Activated CD4-positive, alpha-beta T cell treated with anti-CD3 and anti-CD28 coated beads for 4 hours (primary cell): ENCODE measurements at places on chromosomes 5 and 9.

DNA sequence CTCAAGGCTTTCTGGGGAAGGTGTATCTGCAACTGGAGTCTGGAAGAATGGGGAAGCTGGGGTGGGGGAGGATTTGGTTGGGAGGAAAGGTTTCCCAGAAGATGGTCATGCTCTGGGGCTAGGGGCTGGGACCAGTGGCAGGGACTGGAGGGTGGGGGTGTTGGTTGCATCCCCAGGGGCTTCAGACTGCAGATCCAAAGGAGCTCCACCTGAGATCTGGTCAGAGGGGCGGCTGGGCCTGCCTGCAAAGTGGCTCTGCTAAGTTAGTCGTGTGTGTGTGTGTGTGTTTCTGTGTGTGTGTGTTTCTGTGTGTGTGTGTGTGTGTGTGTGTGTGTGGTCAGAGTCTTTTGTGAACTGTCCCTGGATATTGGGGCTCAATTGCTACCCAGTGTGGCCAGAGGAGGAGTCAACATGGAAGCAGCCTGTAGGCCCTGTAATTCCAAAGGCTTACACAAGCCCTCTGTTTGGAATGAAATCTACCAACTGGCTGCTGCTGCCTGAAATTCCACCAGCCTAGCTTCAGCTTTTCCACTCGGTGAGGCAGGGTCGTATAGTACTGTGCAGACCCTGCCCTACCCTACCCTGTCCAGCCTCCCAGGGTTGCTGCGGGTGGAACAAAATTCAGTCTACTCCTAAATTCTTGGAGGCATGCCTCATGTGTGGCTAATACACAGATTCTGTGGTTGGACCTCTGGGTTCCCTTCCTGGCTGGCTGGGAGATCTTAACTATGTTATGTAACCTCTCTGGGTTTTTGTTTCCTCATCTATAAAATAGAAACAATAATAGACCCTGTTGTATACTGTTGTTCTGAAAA, 12.5 kb upstream of the SYNPO start:
- DNase-seq: no peak

DNA sequence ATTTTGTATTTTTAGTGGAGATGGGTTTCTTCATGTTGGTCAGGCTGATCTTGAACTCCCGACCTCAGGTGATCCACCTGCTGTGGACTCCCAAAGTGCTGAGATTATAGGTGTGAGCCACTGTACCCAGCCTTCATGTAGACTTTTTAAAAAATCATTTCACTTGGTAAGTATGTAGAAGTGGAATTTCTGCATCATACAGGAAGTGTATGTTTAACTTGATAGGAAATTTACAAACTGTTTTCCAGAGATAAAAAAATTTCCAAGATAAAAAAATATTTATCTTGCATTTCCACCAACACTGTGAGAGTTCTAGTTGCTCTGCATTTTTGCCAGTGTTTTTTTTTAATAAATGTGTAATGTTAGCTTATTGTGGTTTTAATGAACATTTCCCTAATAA, 155.8 kb downstream of the ZNF608 start:
- DNase-seq: no peak

GRCh38 chr5:126837906-126838539, 61.1 kb downstream of the LMNB1 start:
- DNase-seq: no peak

DNA sequence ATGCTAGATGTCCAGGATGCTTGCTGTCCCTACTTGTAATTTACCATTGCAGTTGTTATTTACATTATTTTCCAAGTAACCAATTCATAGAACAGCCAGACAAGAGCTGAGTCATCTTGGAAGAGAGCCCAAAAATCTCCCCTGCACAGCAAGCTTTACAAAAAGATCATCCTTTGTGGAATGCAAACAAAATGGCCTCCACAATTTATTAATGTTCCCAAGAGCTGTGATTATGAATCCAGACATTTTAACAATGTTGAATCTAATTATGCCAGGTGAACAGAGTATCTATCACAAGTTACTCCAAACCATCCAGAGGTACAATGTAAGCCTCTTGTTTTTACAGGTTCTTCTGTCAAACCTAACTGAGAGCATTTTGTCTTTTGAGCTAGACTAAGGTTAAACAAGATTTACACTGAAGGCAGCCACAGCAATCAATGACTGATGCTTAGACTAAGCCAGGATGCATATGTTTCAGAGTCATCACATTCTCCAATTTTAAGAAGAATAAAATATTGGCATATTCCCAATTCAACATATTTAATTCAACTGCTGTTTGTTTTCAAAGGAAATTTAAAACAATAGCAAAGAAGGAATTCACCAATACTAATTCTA, 95.3 kb upstream of the SLC12A2 start:
- no peak for DNase-seq

DNA sequence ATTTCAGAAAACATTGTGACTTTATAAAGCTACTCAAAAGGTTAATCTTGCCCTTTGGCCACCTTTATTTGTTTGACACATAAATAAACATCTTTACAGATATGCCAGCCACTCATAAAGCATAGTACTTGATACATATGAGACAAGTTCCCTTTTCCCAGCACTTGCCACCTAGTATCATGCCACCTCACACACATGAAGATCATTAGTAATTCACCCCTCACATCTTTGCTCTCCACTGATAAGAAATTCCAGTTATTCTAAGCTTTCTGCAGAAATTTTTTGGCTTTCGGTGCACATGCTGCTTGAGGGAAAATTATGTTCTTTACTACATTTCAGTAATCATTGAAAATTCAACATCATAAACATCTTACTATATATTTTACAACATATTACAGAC, 59.1 kb downstream of the DEPDC1B start:
- no peak for DNase-seq

DNA sequence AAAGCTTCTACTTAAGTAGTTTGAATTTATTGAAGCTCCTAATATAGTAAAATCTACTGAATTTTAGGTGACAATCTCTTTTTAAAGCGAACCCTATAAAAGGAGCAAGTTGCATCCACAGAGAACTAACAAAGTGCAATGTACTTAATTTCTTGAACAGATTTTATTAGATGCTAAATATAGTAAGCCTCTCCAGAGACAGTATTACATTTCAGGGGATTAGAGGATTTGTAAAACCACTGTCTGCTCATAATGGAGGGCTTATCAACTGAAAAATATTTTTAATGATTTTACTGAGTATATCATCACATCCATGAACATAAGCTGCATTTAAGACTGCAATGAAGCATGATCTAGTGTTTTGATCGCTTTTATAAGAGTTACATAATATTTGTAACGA, 230.0 kb upstream of the EFNA5 start:
- DNase-seq: no peak

GRCh38 chr5:151585970-151586369, 5.2 kb downstream of the FAT2 start:
- DNase-seq: no peak

GRCh38 chr9:137989999-137990715, 112.6 kb downstream of the CACNA1B start:
- no peak for DNase-seq

GRCh38 chr9:38319496-38320173, 72.9 kb upstream of the ALDH1B1 start:
- no peak for DNase-seq

- no peak for DNase-seq
These were observed 188.0 kb upstream of the PIK3R1 start for GRCh38 chr5:68027519-68027918.

DNA sequence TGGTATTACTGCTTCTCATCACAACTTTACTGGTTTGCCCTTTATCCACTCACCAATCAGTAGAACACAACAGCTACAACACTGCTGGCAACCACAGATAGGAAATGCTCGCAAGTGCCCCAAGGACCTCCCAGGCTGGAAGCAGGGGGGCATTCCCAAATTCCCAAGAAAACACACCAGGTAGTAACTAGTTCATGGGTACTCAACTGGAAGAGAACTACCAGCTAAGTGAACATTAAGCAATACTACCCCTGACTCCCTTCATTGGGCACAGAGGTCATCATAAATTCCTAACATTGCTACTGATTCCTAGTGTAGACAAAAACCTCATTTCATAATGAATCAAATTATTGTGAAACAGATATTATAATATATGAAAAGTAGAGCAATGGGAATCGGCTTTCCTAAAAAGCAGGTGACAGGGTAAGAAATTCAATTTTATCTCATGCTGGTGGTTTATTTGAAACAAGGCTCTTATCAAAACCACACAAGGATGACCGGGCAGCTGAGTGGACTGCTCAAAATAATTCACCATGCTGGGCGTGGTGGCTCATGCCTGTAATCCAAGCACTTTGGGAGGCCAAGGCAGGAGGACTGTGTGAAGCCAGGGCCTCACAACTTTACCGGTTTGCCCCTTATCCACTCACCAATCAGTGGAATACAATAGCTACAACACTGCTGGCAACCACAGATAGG, 81.6 kb downstream of the TLE1 start:
- DNase-seq: no peak

- DNase-seq: no peak
These were observed 78.5 kb downstream of the ANKRD33B start for GRCh38 chr5:10642367-10642766.

GRCh38 chr5:119079318-119079921, 8.5 kb downstream of the DMXL1 start:
- DNase-seq: peak; percentile 39

GRCh38 chr9:27990524-27990923, 417.2 kb upstream of the C9orf72 start:
- no peak for DNase-seq

DNA sequence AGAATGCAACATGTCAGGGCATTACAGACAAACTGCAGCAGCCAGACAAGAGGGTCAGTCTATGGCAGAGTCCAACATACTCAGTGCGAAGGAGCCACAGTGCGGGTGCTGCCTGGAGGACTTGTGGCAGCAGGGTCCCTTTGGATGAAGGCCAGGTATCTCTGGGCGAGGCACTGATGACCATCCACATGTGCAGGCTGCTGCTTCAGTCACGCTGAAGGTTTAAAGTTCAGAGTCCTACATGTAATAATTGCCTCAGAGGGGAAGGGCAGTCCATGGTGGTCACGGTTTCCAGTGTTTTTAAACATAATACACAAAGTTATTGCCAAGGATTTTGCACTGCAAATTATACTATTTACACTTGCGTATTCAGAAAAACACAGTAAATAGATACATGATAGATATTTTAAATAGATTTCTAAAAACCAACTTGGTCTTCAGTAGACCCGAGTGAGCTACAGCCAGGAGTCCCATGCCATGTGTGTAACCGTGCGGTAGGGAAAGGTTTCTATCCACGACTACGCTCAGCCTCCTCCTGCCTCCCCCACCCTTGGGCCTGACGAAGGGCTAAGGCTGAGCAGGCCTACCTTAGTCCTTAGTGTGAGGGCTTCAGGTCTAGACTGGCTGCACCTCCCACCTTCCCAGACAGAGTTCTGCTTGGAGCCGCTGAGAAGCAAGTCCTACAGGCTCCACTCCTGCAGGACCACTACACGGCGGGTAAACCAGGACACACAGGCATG, 76.2 kb downstream of the GPR21 start:
- DNase-seq: no peak

DNA sequence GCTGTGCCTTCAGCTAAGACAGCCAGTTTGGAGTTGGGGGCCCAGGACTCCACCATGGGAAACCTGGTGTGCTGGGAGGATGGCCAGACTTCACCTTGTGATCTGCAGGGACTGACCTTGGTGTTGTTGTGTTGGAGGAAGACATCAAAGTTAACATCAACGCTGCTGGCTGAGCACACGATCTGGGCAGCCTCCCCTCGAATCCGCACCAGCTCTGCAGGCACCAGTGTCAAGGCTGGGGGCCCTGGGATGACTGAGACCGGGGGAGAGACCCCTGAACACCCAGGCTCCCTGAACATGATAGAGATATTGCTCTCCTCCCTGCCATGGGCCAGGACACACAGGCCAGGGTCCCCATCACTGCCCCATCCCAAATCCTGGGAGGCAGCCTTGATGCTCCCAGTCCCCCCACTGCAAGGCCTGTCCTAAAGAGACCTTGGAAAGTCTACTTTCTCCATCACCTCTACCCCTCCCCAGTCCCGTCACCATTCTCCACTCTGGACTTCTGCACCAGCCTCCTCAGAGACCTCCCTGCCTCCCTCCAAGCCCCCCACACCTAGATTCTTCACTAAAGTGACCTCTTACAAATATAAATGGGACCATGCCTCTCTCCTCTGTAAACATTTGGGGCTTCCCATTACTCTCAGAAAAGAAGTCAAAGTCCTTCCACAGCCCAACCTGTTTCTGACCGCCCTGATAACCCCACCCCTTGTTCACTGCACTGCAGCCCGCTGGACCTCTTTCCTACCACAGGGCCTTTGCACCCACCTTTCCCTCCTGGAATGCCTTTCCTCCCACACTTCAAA, 8.2 kb downstream of the CSF1R start:
- DNase-seq: no peak

- no peak for DNase-seq
These were observed 75.0 kb upstream of the FST start for GRCh38 chr5:53405396-53405795.

DNA sequence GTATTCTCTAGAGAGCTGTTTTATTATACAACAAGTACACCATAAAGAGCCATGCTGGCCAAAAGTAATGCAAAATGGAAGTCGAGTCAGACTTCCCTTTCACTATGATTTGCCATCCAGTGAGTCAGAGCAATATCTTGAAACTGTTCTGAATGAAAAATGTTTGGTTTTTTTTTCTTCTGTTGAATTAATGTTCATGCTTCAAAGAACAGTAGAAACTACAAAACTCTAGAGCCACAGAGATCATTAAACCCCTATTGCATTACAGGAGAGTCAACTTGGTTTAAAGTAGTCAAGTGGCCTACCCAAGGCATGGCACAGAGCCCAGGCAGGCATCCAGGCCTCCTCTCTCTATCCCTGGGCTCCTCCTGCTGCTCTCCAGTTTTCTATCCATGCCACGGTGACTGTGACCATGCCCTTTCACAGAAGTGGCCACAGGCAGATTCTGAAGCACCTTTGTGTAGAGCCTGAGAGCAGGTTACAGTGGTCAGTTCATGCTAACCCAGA, 358.9 kb downstream of the DEPDC1B start:
- DNase-seq: no peak

- DNase-seq: peak; percentile 26
These were observed at the start of gene HAVCR2 for GRCh38 chr5:157108976-157109375. Gene HAVCR2, minus strand, starts transcription at chr5:157109044. Its CDS starts 61 bp downstream, at chr5:157108983.

DNA sequence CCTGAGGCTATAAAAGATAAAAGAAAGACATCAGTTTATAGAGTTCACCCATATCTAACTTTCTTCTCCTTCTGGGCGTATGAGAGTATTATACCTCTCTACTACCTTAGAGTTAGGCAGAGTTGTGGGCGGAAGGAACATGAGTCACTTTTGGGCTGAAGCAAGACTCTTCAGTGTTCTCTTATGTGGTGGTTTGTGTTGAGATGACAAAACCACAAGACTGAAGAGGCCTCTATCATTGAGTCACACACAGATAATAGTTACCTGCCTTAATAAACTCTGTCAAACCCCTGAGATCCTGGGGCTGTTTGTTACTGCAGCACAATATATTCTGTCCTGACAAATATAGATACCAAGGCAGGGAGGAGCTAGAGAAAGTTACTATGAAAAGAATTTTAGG, 184.2 kb downstream of the EFNA5 start:
- DNase-seq: peak; percentile 17
